Left lobe of liver (tissue), 2 donors: ENCODE measurements at places on chromosomes 5 and 9. TPM values are rescaled to one million over a fixed set of nuclear protein-coding genes. Genes with fewer than 3 reads are reported as not detected.

DNA sequence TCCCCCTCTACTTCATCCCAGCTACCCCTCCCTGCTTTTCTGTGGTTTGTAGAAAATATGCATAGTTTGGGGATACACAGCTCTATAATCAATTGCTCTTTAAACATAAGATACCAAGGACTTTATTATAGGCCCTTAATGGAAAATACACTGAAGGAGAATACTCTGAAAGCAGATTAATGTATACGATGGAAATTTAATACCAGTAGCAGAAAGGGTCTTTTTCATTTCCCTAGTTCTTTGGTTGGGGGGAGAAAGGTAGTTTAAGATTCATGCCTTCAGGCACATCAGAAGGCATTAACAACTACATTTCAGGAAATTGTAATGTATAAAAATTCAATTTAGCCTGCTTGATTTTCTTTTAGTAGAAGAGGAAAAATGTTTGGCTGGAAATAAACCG is 452.9 kb upstream of the ZNF608 start:
- DNase-seq: no peak

- no peak for DNase-seq
Observed at GRCh38 chr5:14762549-14763216, 98.2 kb downstream of the OTULIN start.

DNA sequence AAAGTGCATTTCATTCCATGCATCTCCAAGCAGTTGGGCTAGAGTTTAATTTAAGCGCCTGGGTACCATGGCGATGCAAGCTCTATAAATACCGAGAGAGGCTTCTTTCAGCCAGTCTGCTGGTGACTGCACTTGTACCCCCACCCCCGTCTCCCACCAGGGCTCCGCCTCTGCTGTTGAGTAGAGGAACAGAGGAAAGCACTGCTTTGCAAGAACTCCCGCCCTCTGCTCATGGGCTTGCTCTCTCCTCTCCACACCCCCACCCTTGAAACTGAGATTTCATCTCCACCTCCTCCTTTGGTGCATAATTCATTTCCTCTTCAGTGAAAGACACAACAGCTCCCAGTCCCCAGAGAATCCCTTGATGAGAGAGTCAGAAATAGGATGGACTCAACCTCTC is 5.1 kb upstream of the WWC1 start:
- DNase-seq: no peak

GRCh38 chr5:31768784-31769183 is 129.9 kb downstream of the PDZD2 start:
- DNase-seq: no peak

GRCh38 chr5:151079838-151080612 is 809 bp downstream of the TNIP1 start:
- DNase-seq: no peak

- DNase-seq: peak; percentile 62
Observed at GRCh38 chr5:34655354-34655991, 655 bp upstream of the RAI14 start.

DNA sequence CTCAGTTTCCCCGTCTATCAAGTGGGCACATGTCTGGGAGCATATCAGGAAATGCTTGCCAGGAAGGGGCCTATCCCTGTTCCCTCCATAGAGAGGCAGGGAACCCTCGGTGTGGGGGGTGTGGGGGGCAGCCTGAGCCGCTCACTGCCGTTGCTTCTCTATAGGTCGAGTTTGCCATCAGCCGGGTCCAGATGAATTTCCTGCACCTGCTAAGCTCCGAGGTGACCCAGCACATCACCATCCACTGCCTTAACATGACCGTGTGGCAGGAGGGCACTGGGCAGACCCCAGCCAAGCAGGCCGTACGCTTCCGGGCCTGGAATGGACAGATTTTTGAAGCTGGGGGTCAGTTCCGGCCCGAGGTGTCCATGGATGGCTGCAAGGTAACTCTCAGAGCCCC is 13.8 kb upstream of the ORM1 start:
- DNase-seq: peak; percentile 40

GOLPH3 gene
- 66.6 TPM for total RNA-seq

CCL27 gene
- total RNA-seq: not detected
